ENCODE measurements at places on chromosomes 11 and 22.
A peak's percentile ranks its signal among the peaks of the same experiment; 100 is the strongest.

- DNase-seq, result no peak
These were observed 74.7 kb upstream of the C11orf87 start for GRCh38 chr11:109347304-109347703.

DNA sequence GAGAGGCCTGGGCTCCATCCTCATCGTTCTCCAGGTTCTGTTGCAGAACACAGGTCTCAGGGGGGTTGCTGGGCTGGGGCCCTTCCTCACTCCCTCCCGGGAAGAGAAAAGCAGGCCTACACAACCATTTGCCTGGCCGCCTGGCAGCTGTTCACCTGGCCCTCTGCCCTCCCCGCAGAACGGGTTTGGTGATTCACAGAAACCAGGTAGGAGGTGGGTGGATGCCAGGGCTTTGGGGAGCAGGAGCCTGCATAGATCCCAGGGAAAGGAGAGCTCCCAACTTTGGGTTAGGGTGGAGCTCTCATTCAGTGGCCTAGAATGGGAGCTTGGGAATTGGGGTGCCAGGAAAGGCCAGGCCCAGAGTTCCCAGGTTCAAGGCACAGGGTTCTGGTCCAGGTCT, 995 bp downstream of the TMEM134 start:
- no peak for DNase-seq

DNA sequence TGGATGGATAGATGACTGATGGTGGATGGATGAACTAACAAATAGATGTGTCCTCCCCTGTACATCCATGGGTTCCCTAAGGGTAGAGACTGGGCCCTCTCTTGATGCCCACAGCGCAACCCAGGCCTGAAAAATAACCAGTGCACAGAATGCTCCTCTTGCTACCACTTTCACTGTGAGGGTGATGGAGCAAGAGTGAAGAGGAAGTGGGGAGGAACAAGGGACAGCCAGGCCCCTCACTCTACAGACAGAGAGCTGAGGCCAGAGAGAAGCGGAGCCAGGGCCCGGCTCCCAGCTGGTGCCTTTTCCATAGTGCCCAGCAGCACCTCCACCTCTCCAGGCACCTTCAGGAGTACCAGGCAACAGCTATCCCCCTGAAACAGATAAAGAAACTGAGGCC, 67.7 kb downstream of the THAP12 start:
- no peak for DNase-seq

GRCh38 chr11:78425399-78426070, 7.9 kb upstream of the GAB2 start:
- no peak for DNase-seq

DNA sequence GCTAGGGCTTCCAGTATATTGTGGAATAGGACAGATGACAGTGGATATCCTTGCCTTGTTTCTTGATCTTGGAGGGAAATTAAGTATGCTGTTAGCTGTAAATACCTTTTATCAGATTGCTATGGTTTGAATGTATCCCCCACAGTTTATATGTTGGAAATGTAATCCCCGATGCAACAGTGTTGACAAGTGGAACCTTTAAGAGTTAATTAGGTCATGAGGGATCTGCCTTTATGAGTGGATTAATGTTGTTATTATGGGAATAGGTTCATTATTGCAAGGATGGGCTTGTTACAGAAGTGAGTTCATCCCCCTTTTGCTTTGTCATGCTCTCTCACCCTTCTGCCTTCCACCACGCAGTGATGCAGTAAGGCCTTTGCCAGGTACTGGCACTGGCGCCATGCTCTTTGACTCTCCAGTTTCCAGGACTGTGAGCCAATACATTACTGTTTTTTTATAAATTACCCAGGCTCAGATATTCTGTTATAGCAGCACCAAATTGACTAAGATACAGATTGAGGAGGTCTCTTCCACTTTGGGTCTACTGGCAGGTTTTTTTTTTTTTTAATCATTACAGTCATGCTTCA, 16.4 kb downstream of the CABIN1 start:
- DNase-seq, result no peak

DNA sequence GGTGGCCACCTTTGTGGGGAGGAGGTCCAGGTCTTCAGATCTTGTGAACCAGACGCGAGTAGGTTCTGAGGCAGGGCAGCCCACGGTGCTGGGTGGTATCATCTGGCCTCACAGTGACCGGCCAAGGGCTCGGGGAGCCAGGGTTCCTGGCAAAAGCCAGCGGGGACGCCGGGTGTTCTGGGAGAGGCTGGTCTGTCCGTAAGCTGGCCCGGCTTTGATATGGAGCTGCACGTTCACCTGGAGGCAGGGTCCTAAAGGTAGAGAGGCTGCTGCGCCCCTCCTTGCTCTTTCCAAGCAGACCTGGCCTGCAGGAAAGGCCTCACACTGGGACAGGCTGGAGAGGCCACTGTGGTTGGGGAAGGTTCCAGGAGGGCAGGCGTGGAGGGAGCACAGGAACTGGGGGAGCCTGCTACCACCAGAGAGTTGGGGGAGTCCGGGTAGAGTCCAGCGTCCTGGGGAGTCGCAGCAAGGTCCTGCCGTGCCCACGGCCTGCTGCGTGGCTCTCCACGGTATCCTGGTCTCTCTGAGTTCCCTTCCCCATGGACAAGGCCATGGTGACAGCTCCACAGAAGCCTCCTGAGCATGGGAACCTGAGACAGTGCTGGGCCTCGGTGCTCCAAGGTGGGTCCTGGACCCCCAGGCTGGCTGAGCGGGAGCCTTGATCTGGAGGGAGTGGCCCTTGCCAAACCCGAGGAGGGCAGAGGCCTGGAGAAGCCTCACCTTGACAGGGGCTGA, 452.4 kb upstream of the B3GAT1 start:
- no peak for DNase-seq

DNA sequence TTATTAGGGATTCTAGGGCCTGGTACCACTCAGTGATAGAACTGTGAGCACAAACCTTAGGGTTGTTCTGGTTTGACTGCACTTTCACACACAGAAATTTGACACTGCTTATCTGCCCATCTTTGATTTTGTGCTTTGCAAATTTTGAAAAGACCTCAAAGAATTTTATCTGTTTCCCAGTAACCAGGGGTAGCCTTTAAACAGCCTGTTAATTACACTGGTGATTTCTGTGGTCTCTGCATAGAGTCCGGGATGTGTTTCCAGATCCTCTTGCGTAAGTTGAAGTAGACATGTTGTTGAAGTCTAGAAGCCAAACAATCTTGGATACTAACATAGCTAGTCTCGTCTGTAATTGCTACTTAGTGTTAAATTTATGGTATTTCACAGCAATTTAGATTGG, 75.3 kb downstream of the C22orf31 start:
- no peak for DNase-seq

DNA sequence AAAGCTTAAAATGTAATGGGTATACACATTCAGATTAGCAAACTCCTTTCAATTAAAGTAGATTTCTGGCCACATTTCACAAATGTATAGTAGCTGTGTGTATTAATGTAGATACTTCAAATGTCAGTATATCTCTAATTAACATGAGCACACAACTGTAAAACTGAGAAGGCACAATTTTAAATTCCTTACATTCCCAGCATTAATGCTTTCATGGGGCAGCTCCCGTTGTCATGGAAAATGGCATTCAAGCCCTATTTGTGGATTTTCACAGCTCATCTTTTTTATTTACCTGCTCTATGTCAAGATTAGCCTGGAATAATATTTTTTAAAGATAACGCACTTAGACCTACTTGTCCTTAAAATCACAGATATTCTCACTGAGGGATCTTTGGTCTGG, 113.6 kb upstream of the SOX6 start:
- no peak for DNase-seq

- DNase-seq, result no peak
These were observed 121.1 kb downstream of the NTM start for GRCh38 chr11:131491503-131491902.

GRCh38 chr22:45537734-45538181, 35.1 kb downstream of the FBLN1 start:
- DNase-seq, result no peak

DNA sequence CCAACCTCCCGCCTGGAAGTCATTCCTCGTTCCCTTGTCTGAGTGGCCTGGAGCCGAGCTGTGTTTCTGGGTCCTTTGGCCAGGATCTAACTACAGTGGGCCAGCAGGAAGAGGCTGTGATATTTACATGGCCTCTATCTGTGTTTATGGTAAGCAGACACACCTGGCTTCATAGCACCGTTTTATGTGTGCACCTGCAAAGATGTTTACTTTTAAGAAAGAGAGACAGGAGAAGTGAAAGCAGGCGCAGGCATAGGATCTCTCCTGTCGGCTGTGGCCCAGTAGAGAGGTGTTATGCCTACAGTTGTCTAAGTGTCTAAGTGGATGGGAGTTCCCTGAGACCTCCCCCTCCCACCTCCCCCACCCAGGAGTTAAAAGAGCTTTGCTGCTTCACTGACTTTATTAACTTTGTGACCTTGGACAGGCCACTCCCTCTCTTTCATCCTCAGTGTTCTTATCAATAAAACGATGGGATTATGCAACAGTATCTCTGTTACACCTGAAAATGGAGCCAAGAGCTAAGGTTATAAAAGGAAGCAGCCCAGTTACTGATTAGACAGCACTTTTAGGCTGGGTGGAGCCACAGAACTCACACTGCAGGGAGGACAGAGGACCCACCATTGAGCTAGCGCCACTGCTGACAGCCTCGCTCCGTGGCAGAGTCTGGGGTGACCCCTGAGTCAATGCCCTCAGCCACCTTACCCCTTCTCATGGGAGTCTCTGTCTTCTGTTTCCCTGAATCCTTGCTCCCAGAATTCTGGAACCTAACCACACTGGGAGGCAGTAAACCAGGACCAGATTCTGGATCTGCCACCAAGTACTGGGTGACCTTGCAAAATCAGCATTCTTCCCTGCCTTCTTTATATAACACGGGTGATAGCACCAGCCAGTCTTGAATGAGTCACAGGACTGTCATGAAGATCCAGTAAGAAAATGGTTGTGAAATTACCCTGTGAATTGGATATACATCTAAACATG, 22.0 kb downstream of the ST14 start:
- no peak for DNase-seq

DNA sequence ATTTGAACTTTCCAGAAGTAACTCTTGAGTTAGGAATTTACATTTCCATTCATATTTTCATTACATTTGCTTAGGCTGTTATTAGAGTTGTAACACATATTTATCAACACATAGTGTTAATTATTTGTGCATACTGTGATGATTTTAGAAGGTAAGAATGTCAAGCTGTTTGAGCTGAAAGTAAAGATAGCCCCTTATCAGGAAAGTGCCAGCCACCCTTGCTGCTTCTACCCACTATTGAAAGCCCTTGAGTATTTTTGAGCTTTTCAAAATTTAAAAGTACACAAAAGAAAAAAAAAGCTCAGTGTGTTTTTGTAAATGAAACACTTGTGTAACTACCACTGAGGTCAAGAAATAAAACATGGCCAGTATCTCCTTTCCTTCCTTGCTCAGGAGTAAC, 8.0 kb downstream of the APLP2 start:
- DNase-seq, result no peak

GRCh38 chr11:93614173-93614722, 47.2 kb upstream of the CEP295 start:
- DNase-seq, result no peak

DNA sequence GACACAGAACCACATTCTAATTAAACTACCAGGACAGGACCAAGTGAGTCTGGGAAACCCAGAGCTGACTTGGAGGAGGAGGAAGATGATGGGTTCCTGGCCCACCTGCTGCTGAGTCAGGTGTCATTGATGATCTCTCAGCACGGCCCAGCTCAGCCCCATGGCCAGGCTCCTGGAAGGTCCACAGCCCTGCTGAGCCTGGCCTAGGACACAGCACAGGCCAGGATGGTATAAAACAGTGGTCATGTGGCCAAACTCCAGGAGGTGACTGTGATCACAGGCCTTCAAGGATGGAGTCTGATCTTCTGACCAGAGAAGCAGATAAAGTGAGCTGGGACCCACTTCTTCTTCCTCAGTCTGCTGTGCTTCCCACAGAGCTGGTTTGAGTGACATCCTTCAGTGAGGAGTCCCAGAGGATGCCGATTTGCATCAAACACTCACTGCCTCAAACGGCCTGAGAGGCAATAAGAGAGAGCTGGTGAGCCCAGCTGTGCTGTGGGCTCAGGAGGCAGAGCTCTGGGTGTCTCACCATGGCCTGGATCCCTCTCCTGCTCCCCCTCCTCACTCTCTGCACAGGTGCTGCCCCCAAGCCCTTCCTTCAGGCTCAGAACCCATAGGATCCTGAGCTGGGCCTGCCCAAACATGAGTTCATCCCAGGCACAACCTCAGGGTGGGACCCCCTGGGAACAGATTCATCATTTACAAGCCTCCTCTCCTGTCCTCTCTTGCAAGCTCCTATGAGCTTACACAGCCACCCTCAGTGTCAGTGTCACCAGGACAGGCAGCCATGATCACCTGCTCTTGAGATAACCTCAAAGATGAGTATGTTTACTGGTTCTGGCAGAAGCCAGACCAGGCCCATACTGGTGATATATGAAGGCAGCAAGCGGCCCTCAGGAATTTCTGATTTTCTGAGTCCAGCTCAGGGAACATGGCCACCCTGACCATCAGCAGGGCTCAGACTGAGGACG, 37.7 kb upstream of the IGLL5 start:
- no peak for DNase-seq

GRCh38 chr11:1360181-1360834, 29.4 kb upstream of the BRSK2 start:
- no peak for DNase-seq

DNA sequence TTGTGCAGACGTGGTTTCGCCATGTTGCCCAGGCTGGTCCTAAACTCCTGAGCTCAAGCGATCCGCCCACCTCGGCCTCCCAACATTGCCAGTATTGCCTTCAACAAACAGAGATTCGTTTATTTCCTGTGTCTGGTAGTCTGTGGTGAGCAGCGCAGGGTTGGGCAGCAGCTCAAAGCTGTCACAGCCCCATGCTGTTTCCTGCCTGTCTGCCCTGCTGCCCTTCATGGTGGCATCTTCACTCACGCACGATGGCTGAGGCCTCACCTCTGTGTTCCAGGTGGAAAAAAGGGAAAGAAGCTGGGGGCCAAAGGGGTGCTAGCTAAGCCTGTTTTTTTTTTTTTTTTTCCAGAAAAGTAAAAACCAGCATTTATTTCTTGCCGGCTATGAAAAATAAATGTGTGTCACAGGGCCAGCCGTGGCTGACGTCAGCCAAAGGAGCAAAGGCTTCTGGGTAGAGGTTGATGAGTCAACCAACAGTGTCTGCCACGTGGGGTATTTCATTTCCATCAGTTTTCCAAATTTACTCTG, 28.8 kb downstream of the TBC1D22A start:
- peak; percentile 52 for DNase-seq

GRCh38 chr11:115080923-115081680, 402.8 kb downstream of the NXPE2 start:
- no peak for DNase-seq

DNA sequence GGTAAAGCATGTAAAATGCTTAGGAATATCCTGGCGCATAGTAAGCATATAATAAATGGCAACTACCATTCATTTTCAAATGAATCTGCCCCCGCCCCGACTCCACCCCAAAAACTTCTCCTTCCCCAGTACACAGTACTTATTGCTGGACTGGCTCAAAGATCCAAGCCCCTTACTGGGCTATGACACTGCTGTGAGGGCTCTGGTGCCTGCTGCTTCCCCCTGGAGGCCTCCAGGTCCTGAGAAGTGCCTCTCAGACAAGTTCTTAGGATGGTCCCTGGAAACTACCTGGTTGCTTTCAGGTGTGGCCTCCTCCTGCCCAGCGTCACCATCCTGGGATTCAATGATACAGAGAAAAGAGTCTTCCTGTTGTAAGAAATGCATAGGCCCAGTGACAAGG, 190.6 kb upstream of the NTM start:
- no peak for DNase-seq
